ENCODE measurements at places on chromosomes 4 and X.

GRCh38 chr4:69534697-69535096 is 39.0 kb upstream of the UGT2B4 start:
- DNase-seq: no peak

- DNase-seq: peak; percentile 71
These were observed 175.4 kb upstream of the PSAPL1 start for GRCh38 chr4:7610022-7610670.

DNA sequence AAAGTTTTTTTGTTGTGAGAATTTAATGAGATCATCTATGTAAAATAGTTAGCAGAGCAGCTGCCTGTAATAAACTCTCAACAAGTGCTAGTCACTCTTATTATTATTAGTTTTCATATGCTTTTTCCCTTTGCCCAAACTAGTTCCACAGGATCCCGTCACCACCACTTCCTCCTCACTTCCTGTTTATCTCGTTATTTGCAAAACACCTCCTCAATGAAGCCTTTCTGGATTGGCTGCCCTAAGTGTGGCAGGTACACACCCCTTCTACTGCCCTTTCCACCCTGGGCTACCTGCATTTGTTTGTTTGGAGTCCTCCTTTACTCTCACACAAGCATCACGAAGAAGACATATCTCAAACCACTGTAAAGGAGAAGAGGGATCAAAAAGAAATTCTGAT is 54.4 kb upstream of the KLF3 start:
- DNase-seq: no peak

DNA sequence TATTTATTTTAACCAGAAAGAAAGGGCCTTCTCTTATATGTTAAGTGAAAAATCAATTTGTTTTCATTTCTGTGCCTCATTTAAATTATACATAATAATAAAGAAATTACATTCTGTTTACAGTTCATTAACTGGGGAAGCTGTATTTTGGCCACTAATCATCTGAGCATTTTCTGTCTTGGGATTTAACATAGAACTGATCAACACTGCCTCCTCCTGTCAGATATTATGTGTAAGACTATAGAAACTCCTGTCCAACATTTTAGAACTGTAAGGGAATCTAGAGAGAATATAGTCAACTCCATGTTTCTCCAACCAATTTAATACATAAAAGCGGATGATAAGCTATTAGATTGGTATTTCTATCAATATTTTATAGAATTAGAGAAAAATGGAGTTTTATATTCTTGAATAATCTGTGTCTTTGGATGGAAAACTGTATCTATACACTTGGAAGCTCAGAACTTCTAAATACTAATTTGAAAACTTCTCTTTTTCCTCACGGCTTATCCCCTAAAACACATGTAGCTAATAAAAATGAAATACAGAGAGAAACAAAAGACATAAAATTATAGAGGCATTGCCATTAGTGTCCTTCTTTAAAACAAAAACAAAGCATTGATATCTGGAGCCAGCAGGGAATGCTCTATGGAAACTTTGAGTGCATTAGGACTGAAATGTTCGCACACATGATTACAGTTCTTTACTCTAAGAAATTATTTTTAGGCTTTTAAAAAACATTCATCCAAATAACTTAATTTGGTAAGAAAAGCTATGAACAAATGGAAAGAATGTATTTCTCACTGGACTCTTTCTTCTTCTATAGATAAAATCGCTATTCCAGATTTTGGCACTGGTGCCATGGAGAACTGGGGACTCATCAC is 33.1 kb downstream of the ENPEP start:
- peak; percentile 47 for DNase-seq

DNA sequence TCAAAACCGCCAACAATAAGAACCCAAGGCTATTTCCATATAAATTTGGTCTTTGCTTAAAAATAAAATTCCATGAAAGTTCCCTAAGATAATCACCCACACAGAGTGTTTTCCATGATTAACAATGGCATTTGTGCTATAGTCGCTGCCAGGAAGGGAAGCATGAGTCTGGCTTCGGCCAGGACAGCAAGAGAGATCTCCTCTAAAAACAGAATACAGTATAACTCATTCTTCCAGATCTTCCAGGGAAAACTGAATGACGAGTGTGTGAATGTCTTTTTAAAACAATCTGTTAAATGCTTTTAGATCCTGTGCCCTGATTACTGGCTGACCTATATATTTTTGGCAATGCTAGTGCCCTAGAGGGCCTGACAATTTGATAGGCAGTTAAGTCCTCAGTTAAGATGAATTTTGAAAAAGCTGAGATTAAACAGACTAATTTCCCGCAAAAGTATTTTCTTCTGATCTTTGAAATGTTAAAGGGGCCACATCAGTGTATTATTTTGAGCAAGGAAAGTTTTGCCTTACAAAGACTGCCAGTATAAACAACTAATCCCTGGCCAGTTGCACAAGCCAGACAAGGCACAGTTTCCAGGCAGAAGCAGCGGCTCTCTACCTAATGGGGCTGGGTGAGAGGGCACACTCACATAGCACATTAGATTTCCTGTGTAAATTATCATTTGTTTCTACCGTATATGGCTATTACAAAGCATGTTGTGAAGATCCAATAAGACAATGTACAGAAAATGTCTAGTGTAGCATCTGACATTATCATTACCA is 127.3 kb downstream of the DCHS2 start:
- DNase-seq: peak; percentile 44

- DNase-seq: no peak
These were observed 71.1 kb downstream of the ZNF732 start for GRCh38 chr4:234178-234577.

DNA sequence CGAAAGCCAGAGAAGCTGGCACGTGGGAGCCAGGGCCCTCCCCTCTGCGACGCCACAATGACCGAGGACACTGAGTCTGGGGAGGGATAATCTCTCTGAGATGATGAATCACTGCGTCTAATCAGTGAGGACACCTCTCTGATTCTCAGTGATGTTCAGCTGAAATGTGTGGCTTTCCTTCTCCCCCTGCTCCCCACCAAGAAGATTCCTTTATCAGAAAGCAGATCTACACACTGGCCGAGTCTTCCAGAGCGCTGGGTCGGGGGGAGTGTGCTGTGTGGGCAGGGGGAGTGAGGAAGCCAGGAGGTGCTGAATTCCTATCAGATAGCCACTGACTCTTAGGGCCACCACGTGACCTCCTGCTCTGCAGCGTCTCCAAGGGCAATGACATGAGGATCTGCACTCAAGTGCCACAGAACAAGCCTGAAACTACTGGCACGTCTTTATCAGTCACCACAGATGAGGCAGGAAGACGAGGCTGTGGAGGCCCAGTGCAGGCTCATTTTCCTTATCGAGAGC is 89.2 kb downstream of the GATB start:
- peak; percentile 41 for DNase-seq

GRCh38 chr4:85778632-85779131 is 303.7 kb downstream of the ARHGAP24 start:
- peak; percentile 82 for DNase-seq

GRCh38 chrX:96861661-96862060 is 22.0 kb upstream of the RPA4 start:
- DNase-seq: no peak

DNA sequence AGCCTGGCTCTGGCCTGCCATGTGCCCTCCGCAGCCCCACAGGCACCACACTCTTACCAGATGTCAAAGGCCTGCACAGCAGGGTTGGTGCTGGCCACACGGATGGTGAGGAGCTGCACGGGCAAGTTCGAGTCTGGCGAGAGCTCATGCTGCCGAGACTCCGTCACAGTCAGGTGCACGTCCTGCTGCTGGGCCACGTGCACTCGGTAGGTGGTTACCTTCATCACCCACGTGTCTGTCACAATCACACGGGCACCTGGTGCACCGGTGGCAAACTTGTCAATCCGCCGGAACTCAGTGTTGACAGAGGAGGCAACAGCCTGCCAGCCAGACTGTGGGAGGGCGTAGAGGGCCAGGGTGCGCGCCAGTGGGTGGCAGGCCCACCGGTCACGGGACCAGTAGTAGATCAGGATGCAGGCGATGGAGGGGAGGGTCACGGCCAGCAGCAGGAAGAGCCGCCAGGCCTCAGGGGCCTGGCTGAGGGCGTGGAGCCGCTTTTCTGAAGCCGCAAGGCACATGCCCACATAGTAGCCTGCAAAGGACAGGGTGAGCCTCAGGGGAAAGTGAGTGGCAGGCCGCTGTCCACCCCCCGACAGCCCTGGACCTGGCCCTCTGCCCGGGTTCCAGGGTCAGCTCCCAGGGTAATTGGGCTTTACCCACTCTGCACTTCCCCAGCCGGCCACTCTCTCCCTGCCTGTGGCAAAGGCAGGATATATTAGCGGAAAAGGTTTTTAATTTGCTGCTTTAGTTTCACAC is 2.9 kb downstream of the TMEM129 start:
- DNase-seq: no peak

DNA sequence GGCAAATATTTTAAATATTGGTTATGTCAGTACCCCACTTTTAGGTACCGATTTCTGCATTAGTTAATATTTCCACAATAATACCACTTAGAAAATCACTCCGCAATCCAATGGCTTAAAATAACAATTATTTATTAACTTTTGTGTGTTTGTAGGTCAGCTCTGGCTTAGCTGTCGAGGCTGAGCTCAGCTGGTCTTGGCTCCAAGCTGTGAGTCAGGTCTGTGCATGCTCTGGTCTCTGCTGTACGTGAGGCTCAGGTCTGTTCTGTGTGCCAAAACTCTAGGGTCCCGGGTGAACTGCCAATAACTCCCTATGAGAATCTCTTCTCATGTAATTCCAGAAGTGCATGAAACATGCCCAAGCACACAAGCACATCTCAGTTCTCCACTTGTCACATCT is 245.8 kb upstream of the GK2 start:
- peak; percentile 20 for DNase-seq

- no peak for DNase-seq
These were observed 2407.1 kb downstream of the ARAP2 start for GRCh38 chr4:33837043-33837838.

DNA sequence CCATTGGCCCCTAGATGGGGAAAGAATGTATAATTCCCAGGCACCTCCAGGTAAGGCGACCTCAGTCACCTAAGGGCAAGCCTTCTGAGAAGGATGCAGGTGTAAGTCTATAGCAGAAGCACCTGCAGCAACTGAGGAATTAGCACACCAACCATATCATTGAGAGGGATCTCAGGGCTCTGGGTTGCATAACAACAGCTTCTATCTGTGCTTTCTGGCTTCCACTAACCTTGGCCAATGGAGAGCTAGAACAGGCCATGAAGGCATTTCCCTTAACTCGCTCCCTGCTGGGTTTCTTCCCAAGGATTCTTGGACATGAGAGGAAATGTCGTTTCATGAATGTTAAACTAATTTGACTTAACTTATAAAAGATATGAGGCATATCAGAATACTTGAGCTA is 177.8 kb upstream of the GK2 start:
- no peak for DNase-seq

- no peak for DNase-seq
These were observed 154.4 kb upstream of the KLF3 start for GRCh38 chr4:38509551-38509950.

DNA sequence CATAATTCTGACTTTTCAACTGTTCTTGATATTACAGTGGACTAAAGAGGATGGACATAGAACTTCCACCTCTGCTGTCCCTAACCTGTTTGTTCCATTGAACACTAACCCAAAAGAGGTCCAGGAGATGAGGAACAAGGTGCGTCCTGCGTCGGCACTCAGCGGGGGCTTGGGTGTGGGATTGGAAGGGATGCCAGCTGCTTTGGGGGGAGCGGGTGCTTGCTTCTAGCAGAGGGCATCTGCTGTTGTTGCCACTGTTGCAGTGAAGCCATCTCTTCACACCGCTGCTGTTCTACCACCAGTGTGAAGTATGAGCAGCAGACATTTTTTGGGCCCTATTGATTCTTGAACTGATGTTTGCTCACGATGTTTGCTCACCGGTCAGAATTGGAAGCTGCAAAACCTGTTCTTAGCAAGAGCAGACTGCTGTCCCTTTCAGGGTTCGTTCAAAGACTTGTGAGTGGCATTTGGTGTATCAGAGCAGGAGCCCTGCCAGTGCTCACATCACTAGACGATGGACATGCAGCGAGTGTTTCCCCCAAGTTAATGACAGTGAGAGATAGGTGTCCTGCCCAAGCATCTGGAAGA is 55.4 kb downstream of the NOP14 start:
- DNase-seq: no peak

- peak; percentile 22 for DNase-seq
These were observed 92.1 kb downstream of the SHROOM4 start for GRCh38 chrX:50721764-50722521.

DNA sequence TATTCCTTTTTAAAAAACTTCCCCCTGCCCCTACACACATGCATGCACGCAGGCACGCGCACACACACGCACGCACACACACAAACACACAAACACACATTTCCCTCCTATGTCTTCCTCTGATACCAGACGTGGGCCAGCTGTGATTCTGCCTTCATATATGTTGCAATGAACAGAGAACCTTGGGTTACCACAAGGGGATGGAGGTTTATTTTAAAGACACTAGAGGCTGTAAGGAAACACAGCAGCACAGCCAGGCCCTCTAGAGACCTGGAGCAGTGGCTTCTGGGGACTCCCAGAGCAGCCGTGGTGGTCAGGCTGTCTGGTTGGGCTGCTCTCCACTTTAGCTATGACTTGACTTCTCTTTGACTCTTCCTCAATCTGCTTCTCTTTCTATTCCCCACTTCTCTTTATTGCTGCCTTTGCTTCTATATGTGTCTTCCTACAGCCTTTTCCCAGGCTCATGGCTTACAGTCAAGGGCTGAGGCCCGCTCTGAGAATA is 3.2 kb upstream of the TLR10 start:
- peak; percentile 4 for DNase-seq

GRCh38 chr4:123573866-123574508 is 177.4 kb downstream of the SPRY1 start:
- DNase-seq: no peak

- no peak for DNase-seq
These were observed 45.5 kb downstream of the XIAP start for GRCh38 chrX:123905332-123905731.

DNA sequence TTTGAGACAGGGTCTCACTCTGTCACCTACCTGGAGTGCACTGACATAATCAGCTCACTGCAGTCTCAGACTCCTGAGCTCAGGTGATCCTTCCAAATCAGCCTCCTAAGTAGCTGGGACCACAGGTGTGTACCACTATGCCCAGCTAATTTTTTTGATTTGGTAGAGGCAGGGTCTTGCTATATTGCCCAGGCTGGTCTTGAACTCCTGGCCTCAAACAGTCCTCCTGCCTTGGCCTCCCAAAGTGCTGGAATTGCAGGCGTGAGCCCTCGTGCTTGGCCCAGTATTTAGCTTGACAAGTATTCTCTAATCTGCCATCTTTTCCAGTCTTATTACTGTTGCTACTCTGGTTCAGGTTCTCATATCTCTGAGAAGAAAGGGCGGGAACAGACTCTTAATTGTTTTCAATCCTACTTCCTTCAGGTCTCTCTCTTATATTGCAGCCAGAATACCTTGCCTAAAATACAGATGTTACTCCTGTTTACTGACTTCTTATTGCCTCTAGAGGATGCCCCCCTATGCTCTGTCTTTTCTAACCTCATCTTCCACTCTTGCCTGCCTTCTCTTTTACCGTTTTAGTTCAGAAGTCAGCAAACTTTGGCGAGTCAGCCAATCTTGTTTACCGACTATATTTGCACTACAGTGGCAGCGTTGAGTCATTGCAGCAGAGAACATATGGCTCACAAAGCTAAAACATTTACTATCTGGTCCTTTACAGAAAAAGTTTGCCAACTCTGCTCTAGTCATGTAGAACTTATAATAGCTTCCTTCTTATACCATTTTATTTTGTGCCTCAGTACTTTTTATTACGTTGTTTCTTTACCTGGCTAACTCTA is 19.0 kb downstream of the MRPL1 start:
- DNase-seq: no peak

Data from tongue (tissue), 3 donors.